CD4-positive, alpha-beta T cell treated with Interleukin-6 for 4 hours (primary cell): ENCODE measurements at places on chromosomes 3 and 15.

DNA sequence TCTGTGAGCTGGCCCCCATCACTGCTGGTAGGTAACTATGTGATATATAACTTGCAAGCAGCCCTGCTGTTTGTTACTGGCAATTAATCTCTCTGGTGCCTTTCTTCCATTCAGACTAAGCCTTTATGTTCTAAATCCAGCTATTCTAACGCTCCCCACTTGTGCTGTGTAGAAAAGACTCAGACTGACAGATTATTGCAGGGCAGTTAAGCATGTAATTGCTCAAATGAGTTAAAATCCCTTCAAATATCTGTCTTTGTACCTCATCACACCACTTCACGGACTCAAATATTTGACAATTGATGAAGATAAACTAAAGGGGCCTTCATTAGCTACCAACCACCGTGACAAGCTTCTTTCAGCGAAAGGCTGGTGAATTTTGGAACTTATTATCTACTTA, 416.2 kb downstream of the NR2F2 start:
- no peak for DNase-seq

GRCh38 chr15:58423831-58424608, 7.8 kb upstream of the LIPC start:
- DNase-seq = no peak

- DNase-seq = no peak
These were observed 80.0 kb downstream of the MITF start for GRCh38 chr3:69819282-69819681.

GRCh38 chr15:47095833-47096232, 621.5 kb upstream of the SEMA6D start:
- no peak for DNase-seq

- no peak for DNase-seq
These were observed 12.3 kb upstream of the DOCK3 start for GRCh38 chr3:50662408-50662807.

DNA sequence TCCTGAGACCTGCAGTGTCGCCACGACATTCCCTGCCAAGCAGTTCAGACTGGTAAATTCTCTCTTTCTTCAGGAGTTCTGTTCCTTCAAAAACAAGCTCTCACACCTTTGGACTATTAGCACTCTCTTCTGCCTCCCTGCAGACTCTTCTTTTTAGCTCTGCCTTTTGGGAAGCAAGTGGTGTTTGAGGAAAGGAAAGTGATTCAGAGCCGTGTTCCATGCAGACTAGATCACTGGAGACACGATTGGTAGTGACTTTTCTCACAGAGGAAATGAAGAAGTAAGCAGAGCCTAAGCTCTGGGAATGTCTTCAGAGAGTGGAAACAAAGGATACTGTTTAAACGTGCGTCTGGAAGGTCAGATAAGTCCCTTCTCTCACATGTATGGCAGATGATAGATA, 270.6 kb upstream of the TPRG1 start:
- DNase-seq = no peak

- no peak for DNase-seq
These were observed 308.4 kb downstream of the PDCD6IP start for GRCh38 chr3:34106879-34107278.

GRCh38 chr15:77276096-77276495, 143.8 kb downstream of the PEAK1 start:
- DNase-seq = no peak

DNA sequence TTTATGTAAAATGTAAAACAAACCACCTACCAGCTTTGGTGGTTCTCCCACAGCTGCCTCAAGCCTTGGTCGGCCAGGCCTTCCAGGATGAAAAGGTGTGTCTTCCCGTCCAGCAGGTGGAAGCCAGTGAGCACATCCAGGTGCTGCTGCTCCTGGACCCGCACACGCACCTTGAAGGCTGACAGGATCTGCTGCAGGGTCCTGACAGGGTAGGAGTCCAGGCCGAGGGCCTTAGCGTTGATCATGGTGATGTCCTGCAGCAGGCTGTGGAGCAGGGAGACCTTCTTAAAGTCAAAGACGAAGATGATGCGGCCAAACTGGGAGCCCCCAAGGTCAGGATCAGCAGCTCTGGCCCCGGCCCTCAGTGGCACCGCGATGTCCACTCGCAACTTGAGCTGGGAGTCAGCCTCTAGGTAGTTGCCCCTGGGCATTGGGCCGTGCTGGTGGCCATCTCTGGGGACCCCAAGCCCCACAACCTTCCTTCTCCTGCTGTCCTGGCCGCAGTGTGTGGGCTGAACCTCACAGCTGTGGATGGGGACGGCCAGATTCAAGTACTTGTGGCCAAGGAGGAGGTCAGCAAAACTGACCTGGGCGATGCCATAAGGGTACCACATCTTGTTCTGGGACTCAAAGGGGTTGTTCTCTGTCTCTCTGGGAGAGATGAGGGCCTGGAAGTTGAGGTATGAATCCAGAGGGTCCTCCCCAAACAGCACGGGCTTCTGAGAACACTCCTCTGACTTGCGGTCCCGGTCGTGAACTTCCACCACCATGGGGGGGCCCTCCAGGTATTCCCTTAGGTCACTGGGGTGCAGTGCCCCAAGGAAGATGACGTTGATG, 48.6 kb downstream of the CFAP92 start:
- DNase-seq = no peak

- DNase-seq = no peak
These were observed 272.2 kb upstream of the CFAP20DC start for GRCh38 chr3:59321881-59322540.

- no peak for DNase-seq
These were observed 740.5 kb downstream of the EPHA3 start for GRCh38 chr3:89847955-89848354.

DNA sequence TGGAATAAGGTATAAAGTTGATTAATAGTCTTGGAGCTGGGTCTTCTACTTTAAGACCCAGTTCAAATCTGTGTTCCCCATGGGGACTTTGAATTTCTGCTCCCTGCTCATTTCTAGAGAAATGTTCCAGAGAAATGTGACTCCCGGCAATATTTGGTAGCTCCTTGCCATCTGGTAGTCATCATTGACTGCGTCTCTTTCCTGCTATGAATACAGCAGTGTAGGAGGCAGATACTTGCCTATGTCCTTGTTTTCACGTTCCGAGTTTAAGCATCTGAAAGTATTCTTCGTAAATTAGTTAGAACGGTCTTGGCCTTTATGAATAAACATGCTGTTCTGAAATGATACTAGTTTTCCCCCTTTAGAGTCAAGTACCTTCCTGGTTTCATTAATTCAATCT, 352.9 kb downstream of the PTPRG start:
- DNase-seq = no peak

DNA sequence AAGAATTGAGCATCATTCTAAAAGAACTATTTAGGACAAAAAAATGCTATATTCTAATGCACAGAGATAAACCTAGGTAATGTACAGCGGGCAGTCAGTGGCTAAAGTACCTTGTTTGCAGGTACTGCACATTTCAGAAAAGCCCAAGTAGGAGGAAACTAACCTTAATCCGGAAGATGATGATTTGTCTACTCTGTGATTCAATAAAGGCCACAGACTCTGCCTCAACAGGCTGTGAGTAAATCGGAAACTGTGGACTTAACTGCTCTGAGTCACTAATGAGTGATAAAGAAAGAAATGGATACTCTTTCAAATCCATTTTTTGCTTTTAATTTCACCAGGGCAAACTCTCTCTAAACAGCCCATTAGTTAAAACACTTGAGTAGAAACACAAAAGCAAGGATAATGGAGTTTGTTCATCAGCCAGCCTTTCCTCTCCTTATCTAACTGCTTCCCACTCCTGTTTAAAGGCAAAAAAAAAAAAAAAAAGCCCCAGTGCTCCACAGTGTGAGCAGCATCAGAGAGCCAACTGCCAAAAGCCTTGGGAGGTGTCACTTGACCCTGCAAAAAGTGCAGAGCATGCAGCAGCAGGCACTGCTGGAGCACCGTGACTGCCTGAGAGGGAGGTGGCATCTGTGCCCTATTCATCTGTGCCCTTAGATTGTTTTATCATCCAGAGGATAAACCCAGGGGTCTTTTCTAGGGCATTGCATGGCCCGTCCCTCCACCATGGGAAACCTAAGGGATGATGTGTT, 187.7 kb downstream of the SATB1 start:
- DNase-seq = no peak

GRCh38 chr3:21954709-21955108, 203.7 kb upstream of the ZNF385D start:
- no peak for DNase-seq

DNA sequence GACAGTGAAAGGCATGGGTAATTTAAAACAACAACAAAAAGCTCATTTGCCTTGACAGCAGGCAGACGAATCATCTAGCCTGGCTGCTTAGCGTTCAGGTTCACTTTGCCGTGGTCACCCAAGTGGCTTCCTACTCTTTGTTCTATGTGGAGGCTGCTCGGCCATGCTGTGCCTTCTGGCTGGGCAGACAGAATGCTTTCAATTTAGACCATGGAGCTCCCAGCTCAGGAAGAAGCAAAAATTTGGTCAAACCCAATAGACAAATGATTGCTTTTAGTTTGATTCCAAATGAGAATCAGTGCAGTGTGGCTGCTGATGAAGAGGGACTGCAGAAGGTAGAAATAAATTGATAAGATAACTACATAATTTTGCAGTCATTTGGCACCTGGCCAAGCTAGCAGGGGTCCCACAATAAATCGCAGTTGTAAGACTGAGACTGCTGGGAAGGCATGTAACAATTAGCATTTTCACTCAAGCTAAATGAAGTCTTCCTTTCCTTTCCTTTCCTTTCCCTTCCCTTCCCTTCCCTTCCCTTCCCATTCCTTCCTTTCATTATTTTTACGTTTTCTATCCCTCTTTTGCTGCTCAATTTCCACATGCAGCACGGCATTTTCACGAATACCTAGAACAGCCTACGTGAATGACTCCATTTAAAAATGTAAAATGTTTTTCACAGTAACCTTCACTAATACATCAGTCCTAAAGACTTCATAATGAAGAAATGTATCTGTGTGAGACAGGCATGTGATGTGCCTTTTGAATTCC, 360.4 kb upstream of the TGFBR2 start:
- DNase-seq = no peak

GRCh38 chr15:50256188-50257041, 9.1 kb downstream of the HDC start:
- no peak for DNase-seq

- DNase-seq = no peak
These were observed 907.4 kb downstream of the NTRK3 start for GRCh38 chr15:87349181-87349580.

DNA sequence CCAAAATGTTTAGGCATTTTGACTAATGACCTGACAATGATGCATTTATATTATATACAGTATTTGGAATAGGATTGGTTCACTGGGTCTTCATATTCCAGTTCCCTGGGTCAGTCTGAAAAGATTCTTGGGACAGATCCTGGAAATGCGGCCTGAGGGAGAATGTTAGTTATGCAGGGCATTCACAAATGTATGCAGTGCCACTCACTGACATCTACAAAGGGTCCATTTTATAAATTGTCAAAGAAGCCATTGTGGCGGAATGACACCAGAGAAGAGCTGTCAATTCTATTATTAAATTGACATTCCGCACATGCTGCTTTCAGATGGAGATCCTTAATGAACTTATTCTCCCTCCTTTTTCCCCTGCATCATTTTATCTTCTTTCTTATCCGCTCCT, 176.6 kb downstream of the VGLL3 start:
- no peak for DNase-seq

- DNase-seq = no peak
These were observed 139.0 kb downstream of the CHDH start for GRCh38 chr3:53707222-53707621.

GRCh38 chr3:117692416-117692995, 982.9 kb downstream of the TUSC7 start:
- no peak for DNase-seq

DNA sequence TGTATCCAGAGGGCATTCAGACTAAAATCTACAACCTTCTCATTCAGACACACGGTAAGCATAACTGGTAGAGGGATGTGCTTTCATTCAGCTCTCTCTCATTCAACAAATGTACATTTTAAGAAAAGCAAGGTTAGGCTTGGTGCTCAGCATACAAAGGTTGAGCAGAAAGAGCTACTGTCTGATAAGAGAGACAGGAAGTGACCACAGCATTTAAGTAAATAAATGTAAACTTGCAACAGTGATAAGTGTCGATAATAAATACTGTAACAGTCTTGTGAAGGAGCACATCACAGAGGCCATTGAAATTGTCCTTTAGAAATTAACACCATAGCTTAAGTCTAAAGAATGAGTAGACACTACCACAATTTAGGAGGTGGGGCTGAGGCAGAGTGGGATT, 3.4 kb downstream of the CD96 start:
- DNase-seq = no peak

- no peak for DNase-seq
These were observed 3.2 kb upstream of the FSIP1 start for GRCh38 chr15:39785841-39786240.

DNA sequence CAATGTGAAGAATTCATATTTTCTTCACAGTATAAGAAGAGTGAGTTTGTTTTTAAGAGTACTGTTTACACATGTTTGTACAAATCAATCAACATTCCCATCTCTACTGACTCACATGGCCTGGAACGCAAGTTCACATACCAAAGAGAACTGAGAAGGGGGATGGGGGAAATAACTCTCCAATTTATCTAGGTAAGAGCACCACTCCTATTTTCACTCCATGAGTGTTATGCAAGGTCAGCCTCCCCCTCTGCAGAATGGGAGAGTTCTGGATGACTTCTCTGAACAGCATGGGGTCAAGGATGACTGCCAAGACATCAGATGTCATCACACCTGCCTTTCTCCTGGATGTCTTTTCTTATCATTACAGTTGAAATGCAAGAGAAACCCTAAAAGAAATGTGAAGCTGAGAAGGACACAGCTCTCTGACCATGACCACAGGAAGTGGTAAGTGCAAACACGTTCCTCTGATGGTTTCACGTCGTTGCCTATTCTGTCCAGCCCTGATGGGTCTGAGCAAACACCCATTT, 95.2 kb downstream of the SEMA6D start:
- no peak for DNase-seq

DNA sequence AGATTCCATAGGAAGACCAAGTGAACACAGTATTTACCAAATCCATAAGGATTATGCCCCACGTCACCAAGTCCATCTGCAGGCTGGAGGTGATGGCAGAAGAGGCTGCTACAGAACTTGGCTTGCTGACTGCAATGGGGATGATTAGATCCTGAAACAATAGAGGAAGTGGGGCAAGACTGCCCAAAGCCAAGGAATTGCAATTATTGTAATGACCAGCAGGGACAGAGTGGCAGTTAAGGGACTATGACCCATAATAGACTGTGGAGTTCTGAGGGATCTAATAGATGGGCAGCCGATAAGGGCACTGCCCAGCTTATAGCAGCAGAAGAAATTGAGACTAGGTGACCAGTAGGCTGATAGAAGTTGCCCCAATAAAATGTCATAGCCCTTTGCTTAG, 108.4 kb downstream of the MINAR1 start:
- DNase-seq = no peak

- no peak for DNase-seq
These were observed 28.0 kb upstream of the SLCO2A1 start for GRCh38 chr3:134057654-134058110.
